ENCODE measurements at places on chromosomes 7 and 10.

- no peak for DNase-seq
Measured at GRCh38 chr7:132756484-132756990, 180.3 kb upstream of the PLXNA4 start.

- DNase-seq, result no peak
Measured at GRCh38 chr10:99551616-99552015, 18.9 kb downstream of the NKX2-3 start.

DNA sequence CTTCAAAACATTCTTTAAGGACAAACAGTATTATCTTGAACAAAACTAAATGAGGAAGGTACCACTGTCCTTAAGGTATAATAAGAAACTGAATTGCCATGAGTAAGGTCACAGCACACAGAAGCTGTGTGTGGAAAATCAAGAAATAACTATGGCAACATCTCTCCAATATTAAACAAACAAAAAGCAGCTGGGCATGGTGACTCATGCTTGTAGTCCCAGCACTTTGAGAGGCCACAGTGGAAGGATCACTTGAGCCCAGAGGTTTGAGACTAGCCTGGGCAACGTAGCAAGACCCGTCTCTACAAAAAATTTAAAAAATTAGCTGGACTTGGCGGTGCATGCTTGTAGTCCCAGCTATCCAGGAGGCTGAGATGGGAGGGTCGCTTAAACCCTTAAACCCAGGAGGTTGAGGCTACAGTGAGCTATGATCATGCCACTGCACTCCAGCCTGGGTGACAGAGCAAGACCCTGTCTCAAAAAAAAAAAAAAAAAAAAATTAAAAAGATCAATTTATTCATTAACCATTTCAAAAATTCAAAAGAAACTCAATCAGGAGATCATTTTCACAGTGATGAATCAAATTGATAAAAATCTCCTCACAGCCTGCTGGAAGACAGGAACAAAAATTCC, 195.4 kb downstream of the SKIDA1 start:
- no peak for DNase-seq

DNA sequence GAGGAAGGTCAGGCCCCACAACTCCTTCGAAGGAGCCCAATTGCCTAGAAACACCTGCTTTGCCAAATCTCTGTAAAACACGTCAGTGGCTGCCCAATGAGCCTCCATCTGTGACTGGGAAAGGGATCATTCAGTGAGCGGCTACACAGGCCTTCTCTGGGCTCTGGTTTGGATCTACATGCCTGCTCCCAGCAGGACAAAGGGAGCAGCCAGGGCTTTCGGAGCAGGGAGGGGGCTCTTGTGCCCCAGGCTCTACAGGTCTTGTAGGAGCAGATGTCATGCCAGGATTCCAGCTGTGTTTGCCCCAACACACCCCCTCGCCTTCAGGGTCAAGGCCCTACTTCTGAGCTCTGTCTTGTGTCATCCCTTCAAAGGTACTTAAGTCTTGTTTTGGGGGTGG, 73.5 kb downstream of the CLEC2L start:
- DNase-seq, result no peak

DNA sequence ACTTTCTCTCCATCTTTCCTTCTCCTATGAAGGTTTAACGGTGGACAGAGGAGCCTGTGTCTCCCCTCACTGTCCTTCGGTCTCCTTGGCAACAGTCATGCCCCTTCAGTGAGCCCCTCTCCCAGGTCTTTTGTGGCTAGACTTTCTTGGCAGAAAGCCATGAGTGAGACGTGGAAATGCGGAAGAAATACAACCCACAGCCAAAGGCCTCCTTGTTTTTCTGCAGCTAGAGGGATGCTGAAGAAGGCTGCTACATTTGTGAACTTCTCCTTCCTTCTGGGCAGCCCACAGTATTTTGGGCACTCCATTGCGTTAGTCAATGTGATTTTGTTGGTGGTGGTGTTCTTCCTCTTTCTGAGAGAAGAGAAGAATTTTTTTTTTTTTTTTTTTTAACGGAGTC, 333.7 kb upstream of the PODXL start:
- no peak for DNase-seq

DNA sequence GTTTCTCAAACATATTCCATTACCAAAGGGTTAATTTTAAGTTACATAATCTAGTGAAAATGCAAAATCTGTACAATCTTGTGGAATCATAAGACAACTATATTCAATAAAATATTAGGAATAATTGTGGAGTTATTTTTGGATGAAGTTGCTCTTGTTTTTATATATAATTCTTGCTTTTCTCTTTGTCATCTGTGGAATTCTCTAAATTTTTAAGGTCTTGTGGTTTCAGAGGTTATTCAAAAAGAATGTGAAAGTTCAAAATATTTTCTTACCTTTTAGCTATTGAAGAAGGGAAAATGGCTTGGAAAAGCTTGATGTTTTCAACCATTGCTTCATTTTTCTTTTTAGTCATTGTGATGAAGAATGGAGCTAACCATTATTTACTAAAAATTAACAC, 552.1 kb downstream of the TFEC start:
- no peak for DNase-seq

DNA sequence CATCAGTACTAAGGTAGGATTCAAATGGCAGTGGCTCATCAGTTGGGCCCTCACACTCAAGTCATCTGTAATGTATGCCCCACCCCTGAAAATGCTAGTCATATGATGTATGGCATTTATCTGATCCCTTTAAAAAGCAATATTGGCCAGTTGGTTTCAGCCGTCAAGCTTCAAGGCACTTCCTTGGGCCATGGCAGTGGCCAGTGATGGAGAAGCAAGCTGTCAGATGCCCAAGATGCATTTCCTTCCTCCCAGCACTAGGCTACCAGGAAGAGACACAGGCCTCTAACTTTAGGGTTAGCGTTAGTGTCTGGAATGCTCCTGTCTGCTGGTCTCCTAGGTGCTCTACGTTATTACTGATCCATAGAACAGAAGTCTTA, 64.1 kb downstream of the PIK3AP1 start:
- DNase-seq, result no peak

DNA sequence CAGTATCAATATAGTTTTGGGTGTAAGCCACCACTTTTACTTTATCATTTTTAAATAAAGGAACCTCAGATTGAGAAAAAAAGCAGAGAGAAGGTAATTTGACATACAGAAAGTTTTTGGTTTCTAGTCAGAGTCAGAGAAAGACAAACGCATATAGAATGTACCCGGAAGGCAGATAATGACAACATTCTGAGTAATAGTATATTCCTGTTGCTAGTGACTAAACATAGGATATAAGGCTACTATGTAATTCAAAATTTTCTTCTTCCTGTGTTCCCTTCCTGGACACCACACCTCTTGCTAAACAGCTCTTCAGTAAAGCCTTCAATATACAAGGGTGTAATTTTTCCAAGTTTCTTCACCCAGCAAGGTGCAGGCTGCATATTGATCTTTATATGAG, 597.6 kb downstream of the PCDH15 start:
- no peak for DNase-seq

- DNase-seq, result no peak
Measured at GRCh38 chr7:51060536-51060935, 256.1 kb downstream of the COBL start.

- no peak for DNase-seq
Measured at GRCh38 chr10:33414841-33415240, 80.4 kb upstream of the NRP1 start.

GRCh38 chr7:133139801-133140200, 57.9 kb upstream of the CHCHD3 start:
- no peak for DNase-seq

DNA sequence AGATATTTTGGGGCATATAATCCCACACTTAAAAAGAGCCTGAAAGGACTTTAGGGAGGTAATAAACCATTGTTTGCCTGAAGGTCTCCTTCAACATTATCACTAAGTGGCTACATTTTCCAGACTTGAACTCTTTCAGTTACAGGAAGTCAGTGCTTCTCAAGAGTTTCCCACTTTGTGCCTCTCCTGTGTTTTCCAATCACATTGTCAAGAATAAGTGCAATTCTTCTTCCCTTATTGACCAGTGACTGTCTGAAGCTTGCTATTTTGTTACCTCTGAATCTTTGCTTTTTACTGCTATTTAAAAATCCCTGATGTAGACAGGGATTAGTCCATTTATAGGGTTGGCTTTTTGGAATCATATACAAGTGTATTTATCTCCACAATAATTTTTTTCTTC, 346.7 kb upstream of the ANKRD30A start:
- no peak for DNase-seq

DNA sequence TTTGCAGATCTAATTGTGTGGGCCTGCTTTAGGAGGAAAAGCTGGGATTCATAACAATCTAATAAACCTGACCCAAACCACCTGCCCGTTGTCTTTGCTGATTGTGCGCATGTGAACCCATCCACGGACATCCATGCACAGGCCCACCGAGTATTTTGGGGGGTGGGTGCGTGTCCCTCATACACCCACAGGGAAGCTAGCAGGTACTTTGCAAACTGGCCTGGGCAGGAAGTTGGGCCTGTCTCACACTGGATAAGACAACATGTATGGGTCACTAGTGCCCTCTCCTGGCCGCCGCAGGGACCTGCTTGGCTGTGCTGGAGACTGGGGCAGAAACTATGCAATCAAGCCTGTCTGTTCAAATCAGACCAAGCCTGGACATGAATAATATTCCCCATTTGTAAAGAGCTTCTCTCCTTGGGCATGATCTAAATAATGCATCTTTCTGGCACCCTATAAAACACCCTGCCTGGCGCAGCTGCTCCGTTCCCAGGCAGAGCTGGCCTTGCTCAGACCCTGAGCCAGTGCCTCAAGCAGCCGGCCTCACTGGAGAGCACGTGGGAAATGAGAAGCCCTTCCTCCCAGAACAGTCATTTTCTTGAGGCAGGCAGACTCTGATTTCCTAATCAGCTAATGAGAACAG, 15.8 kb downstream of the ECHDC3 start:
- DNase-seq, result peak; percentile 46

Measured in LNCaP clone FGC (cell line).